Brain microvascular endothelial cell (primary cell): ENCODE measurements at places on chromosomes 5 and 9.
A peak's percentile ranks its signal among the peaks of the same experiment; 100 is the strongest.

GRCh38 chr9:95460518-95461164 lies 56.1 kb downstream of the PTCH1 start:
- DNase-seq: no peak

- DNase-seq: no peak
Measured at GRCh38 chr5:32320576-32320975, 7.8 kb upstream of the MTMR12 start.

DNA sequence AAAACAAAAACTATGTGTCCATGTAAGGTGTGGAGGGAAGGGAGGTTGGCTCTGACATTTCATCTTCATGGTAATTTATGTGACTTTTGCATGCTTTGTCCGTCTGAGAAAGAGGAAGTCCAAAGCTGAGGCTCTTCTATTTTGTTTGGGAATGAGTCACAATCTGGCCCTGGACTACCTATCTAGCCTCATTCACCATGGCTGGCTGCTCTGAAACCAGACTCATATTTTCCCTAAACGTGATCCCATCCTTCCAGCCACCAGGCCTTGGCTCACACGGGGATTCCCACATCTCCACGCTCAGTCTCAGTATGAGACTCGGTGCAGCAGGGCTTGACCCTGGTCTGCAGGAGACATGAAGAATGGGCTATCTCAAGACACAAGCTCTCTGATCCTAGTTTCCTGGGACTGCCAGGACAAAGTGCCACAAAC lies 672.8 kb downstream of the ACTL7B start:
- peak; percentile 19 for DNase-seq

GRCh38 chr5:40233268-40233667 lies 446.4 kb upstream of the PTGER4 start:
- no peak for DNase-seq

DNA sequence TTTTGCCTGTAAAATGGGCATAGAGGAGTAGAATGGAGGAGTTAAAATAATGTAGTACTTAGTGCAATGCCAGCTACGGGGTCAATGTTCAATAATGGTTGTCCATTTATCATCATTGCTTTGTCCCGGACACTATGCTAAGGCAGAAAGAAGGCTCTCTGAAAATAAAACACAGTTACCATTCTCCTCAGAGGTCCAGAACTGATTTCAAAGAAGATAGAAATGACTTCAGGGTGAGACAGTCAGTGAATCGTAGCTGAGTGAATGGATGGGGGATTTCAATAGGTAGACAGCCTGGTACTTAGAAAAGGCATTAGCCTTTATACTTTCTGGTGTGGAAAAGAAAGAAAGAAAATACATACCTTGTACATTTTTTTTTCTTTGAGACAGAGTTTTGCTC lies 1.2 kb upstream of the AK3 start:
- no peak for DNase-seq

DNA sequence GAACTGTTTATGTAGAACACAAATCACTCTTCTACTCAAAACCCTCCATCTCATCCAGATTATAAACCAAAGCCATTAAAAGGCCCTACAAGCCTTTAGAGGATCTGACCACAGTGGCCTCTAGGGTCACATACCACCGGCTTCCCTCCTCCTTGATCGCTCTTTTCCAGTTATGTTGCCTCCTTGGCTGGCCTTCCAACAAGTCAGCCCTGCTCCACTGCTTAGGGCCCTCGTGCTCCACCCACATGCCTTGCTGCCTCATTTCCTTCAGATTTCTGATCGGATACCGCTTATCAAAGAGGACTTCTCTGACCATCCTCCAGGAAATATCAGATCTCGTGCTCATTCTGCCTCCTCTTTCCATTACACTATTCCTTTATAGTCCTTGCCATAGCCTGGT lies 139.4 kb upstream of the RAI14 start:
- DNase-seq: no peak

DNA sequence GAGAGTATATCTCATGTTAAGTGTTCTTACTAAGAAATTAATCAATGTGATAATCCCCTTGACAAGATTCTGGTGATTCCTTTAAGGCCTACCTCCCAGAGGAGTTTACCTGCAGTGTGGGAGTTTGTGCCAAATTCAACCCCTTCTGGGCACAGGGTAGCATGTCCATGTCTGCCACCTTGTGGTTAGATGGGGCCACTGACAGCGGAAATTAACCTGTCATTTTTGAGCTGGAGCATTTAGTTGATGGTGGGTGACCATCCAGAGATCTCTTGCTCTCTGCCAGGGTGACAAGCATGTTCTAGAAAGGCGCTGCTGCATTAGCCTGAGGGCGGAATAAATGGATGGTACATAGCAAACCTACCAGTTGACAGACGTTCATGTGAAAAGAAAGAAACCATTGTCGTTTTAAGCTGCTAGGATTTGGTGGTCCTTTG lies 132.2 kb downstream of the FBXO4 start:
- peak; percentile 15 for DNase-seq

DNA sequence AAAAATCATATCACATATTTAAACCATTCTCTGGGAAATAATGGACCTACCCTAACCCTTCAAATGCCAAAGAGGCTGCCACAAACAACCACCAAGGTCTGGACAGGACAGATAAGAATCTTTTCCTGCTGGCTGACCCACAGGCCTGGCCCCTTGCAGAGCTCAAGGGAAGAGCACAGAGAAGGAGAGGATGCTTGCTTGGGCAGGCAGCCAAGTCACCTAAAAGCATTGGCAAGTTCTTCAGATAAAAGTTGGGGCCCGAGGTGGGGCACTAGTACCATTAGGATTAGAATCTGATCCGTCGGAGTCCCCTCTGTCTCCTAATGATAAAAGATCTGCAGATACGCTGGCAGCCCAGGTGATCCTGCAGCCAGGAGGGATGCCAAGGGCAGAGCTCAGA lies 176.6 kb downstream of the GABBR2 start:
- no peak for DNase-seq

DNA sequence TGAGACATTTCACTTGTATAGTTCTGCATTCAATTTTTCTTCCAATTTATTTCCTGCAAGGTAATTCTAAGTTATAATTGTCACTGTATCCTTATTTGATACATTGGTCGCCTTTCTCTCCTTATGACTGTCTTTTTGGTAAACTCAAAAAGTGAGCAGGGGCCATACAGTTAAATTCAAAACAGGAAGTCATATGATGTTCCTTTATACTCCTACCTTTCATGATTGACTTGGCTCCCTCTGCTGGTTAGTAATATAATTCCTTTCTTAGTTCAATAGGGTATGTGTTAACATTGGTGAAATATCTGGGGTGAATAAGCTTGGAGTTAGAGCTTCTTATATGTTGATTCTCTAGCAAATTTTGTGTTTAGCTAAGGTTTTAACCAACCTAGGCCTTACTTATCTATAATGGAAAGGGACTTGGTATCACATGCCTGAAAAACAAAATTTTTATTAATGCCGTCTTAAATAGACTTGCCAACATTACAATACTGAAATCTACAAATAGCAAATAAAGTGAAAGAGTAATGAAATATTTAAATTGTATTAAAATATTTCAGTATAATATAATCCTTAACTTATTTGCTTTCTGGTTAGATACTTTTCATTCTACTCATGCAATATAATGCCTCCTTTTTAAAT lies 6.0 kb upstream of the NIPBL start:
- no peak for DNase-seq

DNA sequence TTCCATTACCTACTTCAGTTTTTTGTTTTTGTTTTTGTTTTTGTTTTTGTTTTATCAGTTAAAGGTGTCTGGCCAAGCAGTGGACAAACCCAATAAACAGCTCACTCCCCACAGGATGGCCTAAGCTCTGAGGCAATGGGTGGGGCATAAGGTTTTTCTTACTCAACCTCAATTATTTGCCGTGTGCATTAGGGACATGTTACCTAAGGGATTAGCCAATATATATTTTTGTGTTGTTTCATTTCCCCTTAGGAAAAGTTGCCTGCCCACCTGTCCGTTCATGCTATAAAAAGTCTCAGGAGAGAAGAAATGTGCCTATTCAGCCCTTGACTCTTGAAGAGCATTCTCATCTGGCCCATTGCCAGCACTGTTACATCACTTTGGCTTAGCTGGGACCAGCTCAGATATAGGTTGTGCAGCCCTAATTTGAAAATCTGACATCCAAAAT lies 7.3 kb downstream of the SH3RF2 start:
- DNase-seq: no peak

DNA sequence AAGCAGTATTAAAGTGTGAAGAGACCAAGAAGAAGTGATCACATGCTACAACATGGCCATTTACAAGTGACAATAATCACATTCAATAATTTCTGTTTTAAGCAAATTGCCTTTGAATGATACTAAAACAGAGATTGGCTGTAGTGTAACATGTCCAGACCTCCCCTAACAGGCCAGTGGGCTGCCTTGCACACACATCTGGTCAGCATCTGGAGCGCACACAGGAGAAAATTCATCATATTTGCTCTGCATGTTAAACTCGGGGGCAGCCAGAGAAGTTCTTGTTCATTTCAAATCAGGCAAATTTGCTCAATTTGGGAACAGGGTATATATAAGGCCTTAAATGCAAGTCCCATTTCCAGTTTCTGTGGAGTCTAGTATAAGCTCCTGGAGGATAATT lies 111.1 kb upstream of the FBXL7 start:
- DNase-seq: no peak

GRCh38 chr5:33834334-33834733 lies 57.5 kb downstream of the ADAMTS12 start:
- DNase-seq: peak; percentile 80

GRCh38 chr9:109904666-109905065 lies 124.7 kb downstream of the PALM2AKAP2 start:
- DNase-seq: no peak

DNA sequence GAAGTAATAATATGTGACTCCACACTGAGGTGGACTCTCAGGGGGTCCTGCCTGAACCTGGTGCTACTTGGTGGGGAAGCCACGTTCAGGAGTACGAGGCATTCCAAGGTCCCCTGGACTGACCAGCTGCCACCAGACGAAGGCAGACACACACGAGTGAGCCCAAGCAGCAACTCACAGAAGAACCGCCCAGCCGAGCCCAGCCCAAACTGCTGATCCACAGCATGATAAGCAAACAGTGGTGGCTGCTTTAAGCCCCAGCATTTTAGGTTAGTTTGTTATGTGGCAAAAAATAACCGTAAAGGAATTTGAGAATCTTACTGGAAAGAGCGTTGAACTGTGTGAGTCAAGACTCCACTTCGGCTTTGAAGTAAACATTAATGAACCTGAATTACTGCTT lies 8.8 kb upstream of the LHX3 start:
- DNase-seq: no peak

- DNase-seq: no peak
Measured at GRCh38 chr5:157263496-157264090, 2.3 kb upstream of the CYFIP2 start.

- DNase-seq: peak; percentile 20
Measured at GRCh38 chr5:114305402-114306207, 56.3 kb upstream of the KCNN2 start.

DNA sequence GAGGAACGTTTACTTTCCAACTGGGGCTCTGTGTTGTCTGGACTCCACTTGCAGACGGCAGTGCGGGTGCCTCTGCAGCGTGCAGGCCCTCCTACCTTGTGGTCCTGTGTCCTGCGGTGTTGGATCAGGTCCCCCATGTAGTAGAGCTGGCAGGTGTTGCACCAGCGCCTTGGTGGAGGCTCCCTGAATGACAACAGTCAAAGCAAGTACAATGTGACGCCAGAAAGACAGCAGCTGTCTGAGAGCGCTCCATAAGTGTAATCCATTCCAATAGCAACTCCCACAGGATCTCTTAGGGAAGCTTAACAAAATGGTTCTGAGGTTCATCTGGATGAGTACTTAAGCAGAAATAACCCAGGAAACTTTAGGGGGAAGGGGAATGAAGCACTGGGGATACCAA lies 9.9 kb downstream of the BBLN start:
- no peak for DNase-seq
